Smooth muscle cell of the brain vasculature (primary cell): ENCODE measurements at places on chromosomes 4 and X.
A peak's percentile ranks its signal among the peaks of the same experiment; 100 is the strongest.

GRCh38 chr4:177855507-177856197, 413.4 kb upstream of the AGA start:
- DNase-seq, result no peak

- DNase-seq, result peak; percentile 36
Measured at GRCh38 chr4:40046311-40046980, 10.2 kb upstream of the N4BP2 start.

GRCh38 chrX:15206306-15206705, 63.6 kb downstream of the ASB9 start:
- DNase-seq, result no peak

- DNase-seq, result no peak
Measured at GRCh38 chrX:102654696-102655095, 3.4 kb downstream of the GPRASP1 start.

- no peak for DNase-seq
Measured at GRCh38 chrX:110251526-110251925, 66.4 kb downstream of the AMMECR1 start.

GRCh38 chr4:151703401-151703800, 57.4 kb downstream of the GATB start:
- DNase-seq, result no peak

- no peak for DNase-seq
Measured at GRCh38 chr4:66855956-66856355, 689.3 kb downstream of the CENPC start.

GRCh38 chrX:153395613-153396319, 5.4 kb downstream of the PNMA6E start:
- DNase-seq, result no peak

GRCh38 chrX:24306440-24306839, 7.4 kb downstream of the SUPT20HL2 start:
- no peak for DNase-seq
